ENCODE measurements at places on chromosomes 12 and 14. TPM values are rescaled to one million over a fixed set of nuclear protein-coding genes. Genes with fewer than 3 reads are reported as not detected.

DNA sequence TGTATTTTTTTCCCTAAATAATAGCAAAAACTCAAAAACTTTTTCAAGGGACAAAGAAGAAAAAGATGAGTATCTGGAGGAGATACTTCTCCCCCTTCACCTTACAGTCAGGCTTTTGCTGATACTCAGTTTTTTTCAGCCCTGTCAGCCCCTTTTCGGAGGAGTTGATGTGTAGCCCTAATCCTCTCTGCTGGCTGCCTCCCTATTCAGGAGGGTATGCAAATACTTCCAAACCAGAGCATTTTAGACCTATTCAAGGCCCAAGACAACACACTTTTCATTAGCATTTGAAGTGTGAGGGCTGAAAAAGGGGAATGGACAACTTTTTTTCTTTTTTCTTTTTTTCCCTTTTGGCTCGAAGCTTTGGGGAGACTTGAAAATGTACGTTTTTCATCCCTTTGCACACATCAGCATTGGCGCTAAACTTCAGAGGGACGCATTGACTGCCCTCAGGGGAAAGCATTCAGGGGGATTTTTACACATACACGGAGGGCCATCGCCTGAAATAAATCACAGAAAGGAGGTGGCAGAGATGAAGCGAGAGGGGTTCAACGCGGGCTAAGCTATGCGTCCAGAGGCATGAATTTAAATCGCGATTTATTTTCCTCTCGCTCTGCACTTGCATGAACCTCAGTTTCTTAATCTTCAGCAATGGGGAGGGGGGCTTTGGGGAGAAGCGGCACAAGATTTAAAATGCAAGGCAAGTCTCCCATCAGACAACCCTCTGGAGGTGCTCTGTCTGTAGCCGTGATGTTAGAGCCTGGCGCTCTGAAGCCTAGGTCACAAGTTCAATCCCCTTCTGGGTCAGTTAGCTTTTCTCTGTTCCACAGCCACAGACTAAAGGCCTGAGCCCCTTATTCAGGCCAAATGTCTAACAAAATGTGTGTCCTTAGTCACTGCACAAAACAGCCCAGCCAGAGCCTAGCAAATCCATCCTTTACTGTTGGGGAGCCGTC is 86.3 kb downstream of the ASCL1 start:
- DNase-seq, result no peak

The CCDC177 gene
- total RNA-seq, result not detected

The AKAP5 gene
- total RNA-seq, result 7.3 TPM

DNA sequence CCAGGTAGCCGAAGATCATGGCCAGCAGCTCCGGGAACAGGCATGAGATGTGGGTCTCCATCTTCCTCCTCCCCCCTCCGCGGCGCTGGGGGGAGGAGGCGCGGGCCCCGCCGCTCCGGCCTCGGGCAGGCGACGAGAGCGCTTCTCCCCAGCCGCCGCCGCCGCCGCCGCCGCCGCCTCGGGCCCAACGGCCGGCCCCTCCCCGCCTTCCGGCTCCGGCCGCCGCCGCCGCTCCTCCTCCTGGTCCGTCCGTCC is 448 bp downstream of the FBXL14 start:
- DNase-seq, result no peak

The NDRG2 gene
- 0.08 TPM for total RNA-seq

The C12orf60 gene
- 0.53 TPM for total RNA-seq

DNA sequence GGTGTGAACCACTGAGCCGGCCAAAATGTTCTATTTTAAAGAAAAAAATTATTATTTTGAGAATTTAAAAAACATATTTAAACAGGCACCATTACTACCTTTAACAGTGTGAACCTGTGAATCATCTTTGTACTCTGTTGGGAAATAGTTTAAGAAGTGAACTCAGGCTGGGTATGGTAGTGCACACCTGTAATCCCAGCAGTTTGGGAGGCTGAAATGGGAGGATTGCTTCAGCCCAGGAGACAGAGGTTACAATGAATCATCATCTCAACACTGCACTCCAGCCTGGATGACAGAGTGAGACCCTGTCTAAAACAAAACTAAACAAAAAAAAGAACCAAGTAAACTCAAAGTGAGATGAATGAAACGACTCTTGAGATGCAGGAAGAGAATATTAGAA is 3.1 kb upstream of the WDR89 start:
- no peak for DNase-seq

The EID3 gene
- 4.8 TPM for total RNA-seq

The SLC35F4 gene
- not detected for total RNA-seq

- no peak for DNase-seq
Observed at GRCh38 chr14:69259168-69259526, 811 bp upstream of the GALNT16 start.

The DTX1 gene
- total RNA-seq, result not detected

DNA sequence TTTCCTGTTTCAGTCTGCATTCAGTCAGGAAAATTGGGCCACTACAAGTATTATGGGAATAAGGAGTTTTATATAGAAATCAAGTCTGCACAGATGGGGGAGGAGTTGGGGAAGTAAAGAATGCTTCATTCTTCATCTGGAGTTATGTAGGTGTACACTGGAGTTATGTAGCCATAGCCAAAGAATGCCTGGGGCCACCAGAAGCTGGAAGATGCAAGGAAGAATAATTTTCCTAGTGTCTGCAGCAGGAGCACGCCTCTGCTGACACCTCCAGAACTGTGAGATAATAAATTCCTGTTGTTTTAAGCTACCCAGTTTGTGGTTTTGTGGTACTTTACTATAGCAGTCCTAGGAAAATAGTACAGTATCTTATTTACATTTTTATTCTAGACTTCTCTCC is 333.4 kb downstream of the NELL2 start:
- no peak for DNase-seq

DNA sequence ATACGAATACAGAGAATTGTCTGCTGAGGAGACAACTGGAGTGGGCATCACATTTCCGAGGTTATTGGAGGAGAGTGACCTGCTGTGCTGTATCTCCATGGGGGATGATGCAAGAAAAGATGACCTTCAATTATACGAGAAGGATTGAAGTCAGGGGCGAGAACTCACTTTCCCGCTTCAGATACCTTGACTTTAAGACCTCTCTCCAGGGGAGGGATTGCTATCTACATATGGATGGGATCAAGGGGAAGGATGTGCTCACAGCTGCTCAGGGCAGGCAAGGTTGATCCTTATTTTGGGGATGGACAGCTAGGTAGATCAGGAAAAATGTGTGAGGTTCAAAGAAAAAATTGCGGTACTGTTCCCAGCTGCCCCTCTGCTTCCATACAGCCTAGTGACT is 24.4 kb downstream of the NEUROD4 start:
- no peak for DNase-seq

The SPTB gene
- 2.0 TPM for total RNA-seq

The OR6C2 gene
- total RNA-seq, result not detected

The SERPINA1 gene
- total RNA-seq, result 6.9 TPM

GRCh38 chr14:103129301-103130016 is 6.2 kb downstream of the TNFAIP2 start:
- peak; percentile 40 for DNase-seq

The TMEM30B gene
- total RNA-seq, result not detected

DNA sequence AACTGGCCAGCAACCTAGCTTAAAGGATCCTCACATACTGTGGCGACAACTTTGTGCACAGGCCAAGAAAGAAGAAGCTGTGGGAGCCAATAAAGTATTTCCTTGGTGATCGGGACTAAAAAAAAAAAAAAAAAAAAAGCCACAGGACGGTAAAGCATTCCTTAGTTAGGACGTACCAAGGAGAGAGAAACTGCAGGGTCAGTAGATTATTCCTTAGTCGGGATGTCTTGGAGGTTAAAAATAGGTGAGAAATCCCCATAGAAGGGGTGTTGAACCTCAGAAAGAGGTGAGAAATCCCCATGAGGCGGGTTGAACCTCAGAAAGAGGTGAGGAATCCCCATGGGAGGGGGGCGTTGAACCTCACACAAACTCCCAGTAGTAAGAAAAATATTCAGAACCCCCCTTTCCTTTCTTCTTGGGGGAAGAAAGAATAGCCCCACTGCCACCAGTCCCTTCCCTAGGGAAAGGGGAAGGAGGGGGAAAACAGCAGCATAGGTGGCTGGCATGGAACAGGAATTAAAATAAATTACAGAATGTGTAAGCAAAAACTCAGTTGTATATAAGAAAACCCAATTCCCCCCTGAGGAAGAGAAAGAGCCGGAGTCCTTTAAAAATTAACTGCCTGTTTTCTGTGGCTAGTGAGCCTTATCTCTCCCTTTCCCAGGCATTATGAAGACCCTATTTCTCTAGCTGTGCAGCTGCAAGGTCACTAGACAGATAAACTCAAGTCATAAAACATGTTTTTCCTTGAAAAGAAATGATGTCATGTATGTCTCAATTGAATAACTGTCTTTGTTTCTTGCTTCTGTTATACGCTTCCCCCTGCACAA is 26.8 kb downstream of the KLRK1 start:
- peak; percentile 62 for DNase-seq

GRCh38 chr12:120394483-120395367 is 25.8 kb upstream of the MSI1 start:
- DNase-seq, result no peak

DNA sequence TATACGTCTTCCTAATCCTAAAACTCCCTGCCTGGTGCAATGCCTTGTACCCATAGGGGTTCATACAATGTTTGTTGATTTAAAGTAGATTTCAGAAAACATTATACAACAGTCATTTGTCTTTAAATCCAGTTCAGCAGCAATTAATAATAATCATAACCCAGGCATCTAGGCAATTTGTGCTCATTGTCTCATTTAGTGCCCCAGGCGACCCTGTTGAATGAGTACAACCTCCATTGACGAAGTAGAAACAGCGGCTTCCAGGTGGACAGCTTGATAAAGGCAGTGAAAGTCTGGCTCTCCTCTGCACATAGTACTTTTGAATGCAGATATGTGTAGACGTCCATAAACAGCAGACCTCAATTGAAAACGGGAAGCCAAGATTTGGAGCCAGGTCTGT is 82.9 kb upstream of the CPM start:
- no peak for DNase-seq

GRCh38 chr14:72786378-72787350 is 107.2 kb downstream of the DPF3 start:
- DNase-seq, result peak; percentile 17

- no peak for DNase-seq
Observed at GRCh38 chr12:95637471-95638155, 86.3 kb upstream of the USP44 start.

DNA sequence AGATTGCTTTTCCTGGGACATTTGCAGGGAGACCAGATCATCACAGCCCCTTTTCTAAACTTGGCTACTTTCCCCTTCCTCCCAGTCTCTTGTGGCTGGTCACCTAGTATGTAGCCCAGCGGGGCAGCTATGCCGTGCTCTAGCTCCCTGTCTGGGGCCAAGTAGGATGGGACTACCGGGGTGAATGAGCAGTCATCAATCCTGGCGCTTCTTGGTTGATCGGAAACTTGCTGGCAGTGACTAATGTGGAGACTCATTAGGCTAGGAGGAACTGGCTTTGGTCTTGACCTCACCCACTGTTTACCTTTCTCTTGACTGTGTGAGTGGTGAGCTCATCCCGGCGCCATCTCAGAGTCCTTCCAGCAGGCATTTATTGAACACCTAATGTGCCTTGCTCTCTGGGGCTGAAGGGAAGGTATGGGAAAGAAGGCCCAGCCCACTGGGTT is 15.9 kb downstream of the PLEKHG3 start:
- DNase-seq, result peak; percentile 93

DNA sequence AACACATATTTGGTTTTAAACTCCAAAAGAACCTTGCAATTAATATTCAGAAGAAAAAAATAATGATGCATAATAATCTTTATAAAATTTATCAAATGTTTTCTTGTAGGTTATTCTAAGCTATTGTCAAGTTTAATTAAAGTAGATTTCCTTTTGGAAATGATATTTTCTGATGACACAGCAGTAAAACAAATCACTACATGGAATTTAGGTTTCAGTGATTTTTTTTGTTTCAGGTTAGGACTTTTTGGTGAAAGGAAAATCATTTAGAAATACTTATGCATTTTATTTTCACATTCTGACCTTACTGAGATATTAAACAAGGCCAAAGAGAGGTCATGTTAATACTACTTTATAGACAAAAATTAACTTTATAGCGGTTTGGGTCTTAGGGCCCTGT is 1067.2 kb downstream of the TMTC2 start:
- no peak for DNase-seq

DNA sequence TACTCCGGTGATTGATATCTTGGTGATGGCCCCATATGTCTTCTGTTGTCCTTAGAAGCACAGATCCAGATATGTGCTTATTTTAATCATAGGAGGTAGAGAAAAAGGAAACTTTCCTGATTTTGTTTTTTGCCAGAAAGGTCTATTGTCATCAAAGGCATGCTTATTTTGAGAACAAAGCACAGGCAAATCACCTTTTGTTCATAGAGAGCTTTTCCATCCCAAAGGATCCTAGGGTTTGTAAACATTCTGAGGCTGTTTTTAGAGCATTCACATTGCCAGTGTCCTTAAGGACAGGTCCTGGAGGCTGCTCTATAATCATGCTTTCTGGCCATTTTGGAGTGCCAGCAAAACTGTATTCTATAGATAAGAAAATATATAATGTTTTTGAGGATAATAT is 148.5 kb upstream of the SEL1L start:
- DNase-seq, result no peak

The C12orf54 gene
- not detected for total RNA-seq

The RBP5 gene
- total RNA-seq, result not detected

GRCh38 chr12:58513301-58513834 is 406.9 kb downstream of the LRIG3 start:
- no peak for DNase-seq

DNA sequence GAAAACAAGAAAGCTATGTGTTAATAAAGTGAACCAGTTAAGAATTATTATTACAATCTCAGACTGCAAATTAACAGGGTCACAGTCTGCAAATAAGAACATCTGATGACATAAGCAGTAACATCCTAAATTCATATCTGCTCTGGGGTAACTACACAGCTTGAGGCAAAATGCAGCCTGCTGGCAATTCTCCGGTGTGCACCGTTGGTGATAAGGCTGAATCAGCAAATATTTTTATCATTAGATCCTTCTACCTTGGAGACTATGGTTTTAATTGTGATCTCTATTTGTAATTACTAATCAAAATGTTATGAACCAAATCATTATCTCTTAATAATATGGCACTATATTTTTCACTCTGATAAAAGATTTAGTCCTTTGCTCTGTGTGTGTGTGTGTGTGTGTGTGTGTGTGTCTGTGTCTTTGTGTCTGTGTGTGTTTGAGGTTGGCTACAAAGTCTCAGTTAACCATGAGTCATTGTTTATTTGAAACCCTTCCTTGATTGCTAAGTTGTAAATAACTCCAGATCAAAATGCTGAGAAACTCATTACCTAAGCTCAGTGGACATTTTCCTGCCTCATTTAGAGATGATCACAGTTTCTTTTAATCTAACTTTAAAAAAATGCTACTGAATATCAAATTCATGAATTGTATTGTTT is 442.6 kb downstream of the GXYLT1 start:
- no peak for DNase-seq

DNA sequence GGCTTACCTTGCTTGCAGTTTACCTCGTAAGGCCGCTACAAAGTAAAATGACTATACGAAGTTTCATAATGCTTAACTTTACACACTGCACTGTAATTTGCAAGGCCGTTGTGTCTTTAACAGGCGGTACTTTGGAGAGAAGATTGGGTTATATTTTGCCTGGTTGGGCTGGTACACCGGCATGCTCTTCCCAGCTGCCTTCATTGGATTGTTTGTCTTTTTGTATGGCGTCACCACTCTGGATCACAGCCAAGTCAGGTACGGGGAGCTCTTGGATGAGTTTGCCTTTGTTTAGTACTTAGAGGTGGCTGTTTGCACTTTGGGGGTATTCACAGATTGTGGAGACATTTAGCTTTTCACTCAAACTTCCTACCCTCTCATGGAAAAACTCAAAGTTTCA is 167.8 kb downstream of the SLC5A8 start:
- no peak for DNase-seq

GRCh38 chr14:60515511-60516289 is 6.8 kb downstream of the SIX6 start:
- DNase-seq, result no peak

GRCh38 chr14:54047645-54048308 is 91.2 kb upstream of the BMP4 start:
- DNase-seq, result no peak
